ENCODE measurements at places on chromosomes 7 and 10.

DNA sequence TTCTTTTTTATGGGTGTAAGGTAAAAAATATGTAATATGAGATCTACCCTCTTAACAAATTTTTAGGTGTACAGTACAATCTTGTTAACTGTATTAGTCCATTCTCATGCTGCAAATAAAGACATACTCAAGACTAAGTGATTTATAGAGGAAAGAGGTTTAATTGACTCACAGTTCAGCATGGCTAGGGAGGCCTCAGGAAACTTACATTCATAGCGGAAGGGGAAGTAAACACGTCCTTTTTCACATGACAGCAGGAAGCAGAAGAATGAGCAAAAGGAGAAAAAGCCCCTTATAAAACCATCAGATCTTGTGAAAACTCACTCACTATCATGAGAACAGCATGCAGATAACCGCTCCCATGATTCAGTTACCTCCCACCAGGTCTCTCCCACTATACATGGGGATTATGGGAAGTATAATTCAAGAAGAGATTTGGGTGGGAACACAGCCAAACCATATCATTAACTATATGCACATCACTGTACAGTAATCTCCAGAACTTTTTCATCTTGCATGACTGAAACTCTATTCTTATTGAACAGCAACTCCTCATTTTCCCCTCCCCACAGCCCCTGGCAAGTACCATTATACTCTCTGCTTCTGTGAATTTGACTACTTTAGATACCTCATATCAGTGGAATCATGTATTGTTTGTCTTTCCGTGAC lies 127.4 kb downstream of the WNT2 start:
- DNase-seq: no peak

GRCh38 chr10:47253651-47254375 lies 46.2 kb upstream of the GDF10 start:
- DNase-seq: no peak

DNA sequence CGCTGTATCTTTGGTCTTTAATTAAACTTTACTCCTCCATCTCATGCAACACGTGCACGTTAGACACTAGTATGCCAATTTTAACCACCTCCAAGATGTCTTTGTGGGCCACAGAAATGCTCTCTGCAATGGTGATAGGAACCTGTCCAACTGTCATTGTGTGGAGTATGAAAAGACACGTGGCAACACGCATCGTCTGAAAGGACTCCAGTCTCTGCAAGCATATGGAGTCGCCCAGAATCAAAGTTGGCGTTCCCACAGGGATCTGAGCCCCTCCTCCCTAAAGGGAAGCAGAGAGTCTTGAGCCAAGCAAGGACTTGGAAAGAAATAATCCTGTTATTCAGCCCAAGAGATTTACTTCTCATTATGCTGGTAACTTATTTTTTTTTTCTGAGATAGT lies 301.1 kb downstream of the CALN1 start:
- no peak for DNase-seq

- DNase-seq: no peak
These were observed 441.1 kb downstream of the RPS24 start for GRCh38 chr10:78474743-78475142.

- DNase-seq: no peak
These were observed 255.1 kb downstream of the DOCK4 start for GRCh38 chr7:111951052-111951451.

DNA sequence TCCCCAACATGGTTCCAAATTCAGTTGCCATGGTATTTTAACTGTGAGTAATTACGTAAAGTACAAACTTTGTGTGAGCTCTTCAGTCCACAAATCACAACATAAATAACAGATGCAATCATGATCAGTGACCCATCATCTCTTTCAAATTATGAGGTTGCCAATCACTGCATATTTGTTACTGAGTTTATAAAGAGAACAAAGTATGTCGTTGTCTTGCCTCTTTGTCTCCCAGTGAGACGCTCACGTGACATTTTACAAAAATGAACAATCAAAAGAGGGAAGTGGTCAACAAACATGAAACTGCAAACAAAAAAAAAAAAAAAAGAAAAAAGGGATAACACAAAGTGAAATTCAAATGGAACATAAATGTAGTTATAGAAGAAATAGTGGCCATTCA lies 122.7 kb upstream of the PDSS1 start:
- DNase-seq: peak; percentile 3

DNA sequence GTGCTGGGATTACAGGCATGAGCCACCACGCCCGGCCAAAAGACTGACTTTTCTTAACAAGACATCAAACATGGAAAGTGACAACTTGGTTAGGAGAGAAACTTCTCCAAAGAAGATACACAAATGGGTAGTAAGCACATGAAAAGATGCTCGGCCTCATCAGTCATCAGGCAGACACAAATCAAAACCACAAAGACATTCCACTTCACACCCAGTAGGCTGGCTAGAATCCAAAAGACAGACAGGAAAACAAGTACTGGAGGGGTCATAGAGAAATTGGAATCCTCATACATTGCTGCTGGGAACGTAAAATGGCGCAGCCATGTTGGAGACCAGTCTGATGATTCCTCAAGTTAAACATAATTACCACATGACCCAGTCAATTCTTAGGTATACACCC lies 16.4 kb downstream of the SEPHS1 start:
- no peak for DNase-seq

DNA sequence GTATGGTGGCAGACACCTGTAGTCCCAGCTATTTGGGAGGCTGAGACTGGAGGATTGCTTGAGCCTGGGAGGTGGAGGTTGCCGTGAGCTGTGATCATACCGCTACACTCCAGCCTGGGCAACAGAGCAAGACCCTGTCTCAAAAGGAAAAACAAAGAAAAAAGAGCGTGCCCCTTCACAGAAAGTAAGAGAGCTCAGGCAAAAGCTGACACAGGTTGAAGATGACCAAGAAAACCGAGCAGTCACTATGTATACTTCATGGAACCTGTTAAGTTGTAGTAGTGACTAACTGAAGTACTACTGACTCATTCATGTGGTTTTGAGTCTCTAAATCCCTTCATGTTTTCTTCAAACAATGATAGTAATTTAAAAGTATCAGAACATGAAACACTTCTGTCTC lies 1.2 kb upstream of the PRRT4 start:
- DNase-seq: no peak

DNA sequence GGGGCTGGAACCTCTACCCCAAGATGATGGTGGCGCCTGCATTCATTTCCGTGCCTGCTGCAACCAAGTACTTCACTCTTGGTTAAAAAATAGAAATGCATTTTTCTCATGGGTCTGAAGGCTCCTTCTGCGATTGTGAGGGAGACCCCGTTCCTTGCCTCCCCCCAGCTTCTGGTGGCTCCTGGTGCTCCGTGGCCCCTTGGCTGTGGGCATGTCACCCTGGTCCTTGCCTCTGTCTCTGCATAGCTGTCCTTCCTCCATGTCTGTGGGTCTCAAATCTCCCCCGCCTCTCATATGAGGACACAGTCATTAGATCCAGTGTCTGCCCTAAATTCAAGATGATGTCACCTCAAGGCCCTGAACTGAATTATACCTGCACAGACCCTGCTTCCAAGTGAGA lies 317.9 kb downstream of the TCERG1L start:
- DNase-seq: no peak

GRCh38 chr7:48429117-48429516 lies 257.9 kb downstream of the ABCA13 start:
- DNase-seq: no peak

DNA sequence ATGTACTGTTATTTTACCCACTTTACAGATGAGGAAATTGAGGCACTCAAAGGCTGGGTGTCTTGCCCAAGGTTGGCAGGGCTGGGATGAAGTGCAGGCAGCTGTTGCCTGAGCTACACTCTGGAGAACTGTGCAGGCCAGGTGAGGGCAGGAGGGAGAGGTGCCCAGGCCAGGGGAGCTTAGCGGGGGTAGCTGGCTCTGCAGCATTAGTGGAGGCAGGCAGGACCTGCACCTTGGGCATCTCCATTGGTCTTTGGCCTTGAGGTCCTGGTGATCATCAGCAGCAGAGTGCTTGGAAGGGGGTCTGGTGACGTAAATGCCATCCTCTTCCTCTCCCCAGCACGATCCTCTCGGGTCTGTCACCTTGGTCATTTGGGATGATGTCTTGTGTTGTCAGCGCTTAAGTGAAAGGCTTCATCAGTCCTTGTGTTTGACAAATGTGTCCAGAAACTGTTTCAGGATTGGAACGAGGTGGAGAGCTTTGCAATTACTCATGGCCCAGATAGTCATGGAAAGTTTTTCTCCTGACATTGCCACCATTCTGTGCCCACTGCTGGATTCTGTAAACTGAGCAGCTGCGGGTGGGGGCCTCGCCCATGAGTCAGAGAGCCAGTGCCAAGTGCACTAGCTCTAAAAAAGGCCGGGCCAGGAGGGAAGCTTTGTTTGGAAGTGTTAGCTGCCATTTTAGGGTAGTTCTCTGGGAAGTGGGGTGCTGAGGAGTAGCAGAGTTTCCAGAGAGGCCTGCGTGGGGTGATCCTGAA lies 47.6 kb downstream of the TSPAN15 start:
- DNase-seq: no peak

DNA sequence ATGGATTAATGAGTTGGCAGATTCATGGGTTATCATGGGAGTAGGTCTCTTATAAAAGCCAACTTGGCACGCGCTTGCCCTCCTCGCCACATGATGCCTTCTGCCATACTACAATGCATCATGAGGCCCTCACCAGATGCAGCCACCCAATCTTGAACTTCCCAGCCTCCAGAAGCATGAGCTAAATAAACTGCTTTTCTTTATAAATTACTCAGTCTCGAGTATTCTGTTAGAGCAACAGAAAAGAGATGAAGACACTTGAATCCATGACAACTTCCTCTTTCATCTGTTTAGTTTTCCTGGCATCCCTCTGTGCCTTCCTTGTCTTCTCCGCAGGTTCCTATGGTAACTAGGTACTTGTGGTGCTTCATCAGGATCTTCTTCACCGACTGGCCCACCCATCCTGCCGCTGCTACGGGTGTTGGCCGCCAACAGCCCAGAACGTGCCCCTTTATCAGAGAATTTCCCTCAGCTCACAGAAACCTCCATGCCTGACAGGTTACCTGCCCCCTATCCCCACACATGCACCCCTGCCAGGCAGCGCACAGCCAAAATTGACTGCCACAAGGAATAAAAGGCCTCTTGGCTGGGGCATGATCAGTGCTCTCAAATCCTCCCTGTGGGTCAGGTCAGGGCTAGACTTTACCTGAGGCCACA lies 28.0 kb upstream of the PPIF start:
- no peak for DNase-seq

GRCh38 chr10:95355301-95355700 lies 64.5 kb upstream of the PDLIM1 start:
- DNase-seq: no peak

DNA sequence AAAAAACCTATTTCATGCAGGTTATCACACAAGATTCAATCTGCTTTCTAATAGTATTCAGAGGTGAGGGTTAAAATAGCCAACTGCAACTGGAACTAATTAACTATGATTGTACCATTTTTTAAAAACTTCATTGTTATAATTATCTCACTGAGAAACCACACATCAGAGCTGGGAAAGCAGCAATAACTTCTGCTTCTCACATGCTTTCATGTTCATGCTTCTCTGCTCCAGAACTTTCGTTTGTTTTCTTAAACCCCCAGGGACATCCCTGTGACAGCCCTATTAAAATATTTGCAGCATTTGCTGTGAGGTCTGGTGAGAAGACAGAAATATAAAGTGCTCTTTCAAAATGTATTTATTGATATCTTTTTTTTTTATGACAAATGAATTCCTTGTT lies 389.0 kb upstream of the SORCS1 start:
- DNase-seq: no peak

DNA sequence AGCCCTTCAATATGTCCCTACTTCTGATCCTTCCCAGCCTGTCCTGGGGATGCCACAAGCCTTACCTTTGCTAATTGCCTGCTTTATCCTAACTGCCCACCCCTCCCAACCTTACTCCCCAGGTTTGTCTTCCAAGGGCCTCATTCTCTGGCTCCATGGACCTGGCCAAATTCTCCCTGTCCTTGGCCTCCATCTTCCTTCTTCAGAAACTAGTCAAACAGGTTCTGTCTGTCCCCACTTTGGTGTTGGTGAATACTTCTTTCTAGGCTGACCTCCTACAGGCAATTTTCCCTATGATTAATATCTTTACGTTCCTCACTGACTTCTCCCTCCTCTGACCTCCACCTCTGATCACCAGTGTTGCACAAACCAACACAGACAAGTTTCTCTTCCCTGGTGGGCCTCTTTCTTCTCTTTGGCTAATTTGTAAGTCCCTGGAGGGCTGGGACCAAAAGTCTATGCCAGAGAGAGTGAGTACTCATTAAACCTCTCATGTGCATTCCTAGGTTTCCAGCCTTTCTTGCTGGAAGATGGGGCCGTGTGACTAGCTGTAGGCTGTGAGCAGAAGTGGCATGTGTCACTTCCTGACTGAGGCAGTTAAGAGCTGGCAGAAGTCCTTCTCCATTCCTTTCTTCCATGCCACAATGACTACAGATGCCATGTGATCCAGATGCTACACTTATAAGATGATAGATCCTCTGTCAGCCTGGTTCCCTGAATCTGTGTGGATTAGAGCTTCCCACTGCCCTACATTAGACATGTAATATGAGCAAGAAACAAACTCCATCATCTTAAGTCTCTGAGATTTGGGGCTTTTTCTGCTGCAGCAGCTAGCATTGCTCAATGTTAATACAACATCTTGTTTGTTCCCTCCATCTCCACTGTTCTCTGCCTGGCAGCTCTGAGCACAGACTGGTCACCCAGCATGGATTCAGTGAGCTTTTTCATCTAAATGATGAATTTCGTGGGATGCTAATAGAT lies 382.7 kb downstream of the RPS24 start:
- no peak for DNase-seq

DNA sequence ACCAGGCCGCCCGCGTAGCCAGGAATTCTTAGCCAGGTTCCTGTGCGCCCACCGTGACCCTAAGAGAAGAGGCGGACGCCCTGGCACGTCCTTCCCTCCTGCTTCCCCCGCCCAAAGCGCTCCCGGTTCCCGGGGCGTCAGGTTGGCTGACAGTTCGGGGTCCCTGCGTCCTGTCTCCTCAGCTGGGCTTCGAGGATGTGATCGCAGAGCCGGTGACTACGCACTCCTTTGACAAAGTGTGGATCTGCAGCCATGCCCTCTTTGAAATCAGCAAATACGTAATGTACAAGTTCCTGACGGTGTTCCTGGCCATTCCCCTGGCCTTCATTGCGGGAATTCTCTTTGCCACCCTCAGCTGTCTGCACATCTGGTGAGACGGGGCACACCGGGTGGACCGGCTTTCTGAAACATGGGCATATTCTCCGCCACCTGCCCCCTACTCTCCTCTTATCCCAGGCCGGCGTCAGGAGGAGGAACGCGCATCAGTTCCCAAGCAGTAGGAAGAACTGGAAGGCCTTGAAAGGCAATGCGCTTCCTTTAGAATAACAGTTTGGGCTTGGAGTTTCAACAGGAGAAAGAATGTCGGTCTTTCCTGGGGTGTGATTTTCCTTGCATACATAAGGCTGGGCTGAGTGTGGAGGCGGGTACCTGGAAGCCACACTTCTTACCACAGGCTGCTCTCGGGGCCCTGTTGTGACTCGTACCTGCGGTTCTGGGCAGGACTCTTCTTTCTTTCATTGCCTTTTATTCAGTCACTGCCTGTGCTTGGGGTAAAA lies 728 bp downstream of the CAV2 start:
- DNase-seq: peak; percentile 13

DNA sequence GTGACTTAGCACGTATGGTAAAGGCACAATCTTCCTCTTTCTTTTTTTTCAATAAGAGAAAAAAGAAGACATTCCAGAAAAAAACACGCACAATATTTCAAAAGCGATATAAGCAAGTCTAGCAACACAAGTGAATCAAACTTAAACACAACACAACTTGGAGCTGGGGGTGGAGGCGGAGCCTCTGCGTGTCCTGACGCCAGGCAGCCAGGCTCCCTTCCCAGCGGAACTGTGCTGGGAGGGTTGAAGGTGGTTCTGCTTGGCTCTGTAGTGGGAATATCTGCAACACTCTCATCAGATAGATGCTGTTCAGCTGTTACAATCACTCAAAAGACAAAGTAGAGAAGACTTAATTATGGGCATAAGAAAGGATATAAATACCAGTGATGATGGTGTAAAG lies 211.4 kb downstream of the WDR37 start:
- DNase-seq: no peak

All from CD4-positive, alpha-beta T cell treated with Interleukin-4 for 4 hours (primary cell).